Islet precursor cell (in vitro differentiated cells): ENCODE measurements at places on chromosomes 13 and 19.

DNA sequence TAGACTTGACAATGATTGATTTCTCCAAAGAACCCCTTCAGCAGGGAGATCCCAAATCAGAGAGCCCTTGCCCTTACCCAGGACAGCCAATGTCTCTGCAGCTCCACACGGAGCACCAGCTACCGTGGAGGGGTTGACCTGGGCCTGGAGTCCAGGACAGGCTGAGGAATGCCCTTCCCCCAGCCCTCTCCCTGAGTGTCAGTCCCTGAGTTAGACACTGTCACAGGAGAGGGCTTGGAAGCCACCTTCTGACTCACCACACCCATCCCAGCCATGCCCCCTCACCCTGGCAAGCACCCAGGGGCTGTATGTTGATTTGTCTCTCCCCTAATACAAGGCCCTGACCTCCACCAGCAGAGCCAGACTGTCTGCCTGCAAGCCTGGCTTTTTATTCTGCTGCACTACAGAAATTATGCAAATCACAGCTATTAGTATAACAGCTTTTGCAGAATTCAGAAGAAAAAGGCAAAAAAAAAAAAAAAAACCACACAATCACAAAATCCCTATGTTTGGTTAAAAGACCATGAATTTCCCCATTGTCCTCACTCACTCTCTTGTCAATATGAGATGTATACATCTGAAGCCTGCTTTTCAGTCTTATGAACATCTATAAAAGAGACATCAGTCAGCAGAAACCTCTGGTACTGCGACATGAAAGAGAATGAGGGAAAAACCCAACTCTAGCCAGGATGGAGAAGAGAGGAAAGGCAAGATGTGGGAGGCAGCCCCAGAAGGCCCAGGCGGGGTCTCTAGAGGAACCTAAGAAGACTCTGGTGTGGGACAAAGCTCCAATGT is 240.7 kb downstream of the UQCRFS1 start:
- peak; percentile 12 for DNase-seq

DNA sequence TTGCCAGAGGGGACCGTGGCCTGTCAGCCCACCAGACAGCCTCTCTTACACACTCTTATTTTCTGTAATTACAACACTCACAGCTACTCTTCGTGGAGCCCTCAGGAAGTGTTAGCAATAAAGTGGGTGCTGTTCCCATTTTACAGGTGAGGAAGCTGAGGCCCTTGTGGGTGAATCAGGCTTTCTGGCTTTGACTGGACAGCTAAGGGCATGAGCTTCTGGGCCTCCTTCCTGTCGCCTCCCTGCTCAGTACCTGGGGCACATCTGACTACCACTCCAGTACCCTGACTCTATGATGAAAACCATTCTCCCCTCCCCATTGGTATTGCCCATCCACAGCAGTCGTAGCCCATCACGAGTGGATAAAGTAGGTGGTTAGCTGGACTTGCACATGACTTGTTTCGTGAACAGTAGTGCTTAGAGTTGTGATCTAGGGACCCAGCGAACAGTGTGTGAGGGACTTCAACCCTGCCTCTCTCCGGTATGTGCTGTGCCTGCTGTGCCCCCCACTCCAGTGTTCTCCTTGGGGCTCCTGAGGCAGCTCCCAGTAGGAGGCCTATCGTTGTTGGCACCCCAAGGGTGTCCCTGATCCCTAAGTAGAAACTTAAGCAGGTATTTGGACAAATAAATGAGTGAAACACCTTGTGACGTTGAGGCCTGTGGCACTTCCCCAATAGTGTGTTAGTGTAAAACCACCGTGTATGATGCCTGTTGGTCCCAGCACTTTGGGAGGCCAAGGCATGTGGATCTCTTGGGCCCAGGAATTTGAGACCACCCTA is 38.6 kb downstream of the GATAD2A start:
- DNase-seq = no peak

DNA sequence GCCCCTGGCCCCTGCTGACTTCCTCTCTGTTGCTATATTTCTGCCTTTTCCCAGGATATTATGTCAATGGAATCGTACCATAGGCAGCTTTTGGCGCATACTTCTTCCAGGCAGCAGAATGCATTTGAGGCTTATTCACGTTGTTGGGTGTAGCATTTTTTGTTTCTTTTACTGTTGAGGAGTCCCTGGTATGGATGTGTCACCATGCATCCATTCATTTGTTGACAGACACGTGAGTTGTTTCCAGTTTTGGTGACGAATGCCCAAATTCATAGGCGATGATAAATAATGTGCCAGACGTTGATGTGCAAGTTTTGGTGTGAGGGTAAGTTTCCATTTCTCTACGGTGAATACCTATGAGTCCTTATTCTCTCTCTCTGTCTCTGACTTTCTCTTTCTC is 5.0 kb downstream of the NFILZ start:
- DNase-seq = no peak

- no peak for DNase-seq
These were observed 181.5 kb downstream of the DNAJC3 start for GRCh38 chr13:95858286-95859075.

GRCh38 chr13:33462109-33462508 is 176.6 kb upstream of the STARD13 start:
- DNase-seq = no peak

GRCh38 chr13:32414580-32414979 is 13.3 kb downstream of the N4BP2L1 start:
- DNase-seq = no peak

DNA sequence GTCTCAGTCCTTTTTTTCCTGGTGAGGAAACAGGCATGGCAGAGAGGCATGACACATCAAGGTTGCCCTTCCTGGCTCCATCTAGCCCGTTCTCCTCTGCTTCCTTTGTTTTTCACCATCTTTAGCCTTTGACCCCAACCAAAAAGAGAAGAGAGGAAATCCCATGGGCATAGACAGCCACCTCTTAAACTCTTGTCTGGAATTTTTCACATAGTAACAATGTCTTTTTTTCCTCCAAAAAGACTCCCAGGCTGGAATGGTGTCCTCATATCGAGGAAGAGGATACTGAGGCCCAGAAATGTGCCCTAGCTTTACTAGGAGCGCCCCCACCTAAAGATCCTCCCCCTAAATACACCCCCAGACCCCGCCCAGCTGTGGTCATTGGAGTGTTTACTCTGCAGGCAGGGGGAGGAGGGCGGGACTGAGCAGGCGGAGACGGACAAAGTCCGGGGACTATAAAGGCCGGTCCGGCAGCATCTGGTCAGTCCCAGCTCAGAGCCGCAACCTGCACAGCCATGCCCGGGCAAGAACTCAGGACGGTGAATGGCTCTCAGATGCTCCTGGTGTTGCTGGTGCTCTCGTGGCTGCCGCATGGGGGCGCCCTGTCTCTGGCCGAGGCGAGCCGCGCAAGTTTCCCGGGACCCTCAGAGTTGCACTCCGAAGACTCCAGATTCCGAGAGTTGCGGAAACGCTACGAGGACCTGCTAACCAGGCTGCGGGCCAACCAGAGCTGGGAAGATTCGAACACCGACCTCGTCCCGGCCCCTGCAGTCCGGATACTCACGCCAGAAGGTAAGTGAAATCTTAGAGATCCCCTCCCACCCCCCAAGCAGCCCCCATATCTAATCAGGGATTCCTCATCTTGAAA is at the start of gene GDF15:
Gene GDF15 (plus strand): TSS at position 484 of the 868 bp plus-strand sequence. CDS start 32 bp downstream, at position 516.
- peak; percentile 90 for DNase-seq

DNA sequence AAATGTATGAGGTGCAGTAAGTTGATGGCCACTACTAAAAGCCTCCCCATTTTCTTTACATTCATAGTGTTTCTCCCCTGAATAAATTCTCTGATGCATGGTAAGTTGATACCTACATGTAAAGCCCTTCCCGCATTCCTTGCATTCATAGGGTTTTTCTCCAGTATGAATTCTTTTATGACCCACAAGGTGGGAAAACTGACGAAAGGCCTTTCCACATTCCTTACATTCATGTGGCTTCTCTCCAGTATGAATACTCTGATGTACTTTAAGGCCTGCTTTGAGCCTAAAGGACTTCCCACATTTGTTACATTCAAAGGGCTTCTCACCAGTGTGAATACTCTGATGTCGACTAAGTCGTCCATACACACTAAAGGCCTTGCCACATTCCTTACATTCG is 20.5 kb downstream of the ZNF607 start:
- DNase-seq = no peak

GRCh38 chr19:18645035-18645511 is 8.2 kb downstream of the KLHL26 start:
- DNase-seq = peak; percentile 48

- no peak for DNase-seq
These were observed 15.9 kb upstream of the DNAJC3 start for GRCh38 chr13:95660981-95661581.

DNA sequence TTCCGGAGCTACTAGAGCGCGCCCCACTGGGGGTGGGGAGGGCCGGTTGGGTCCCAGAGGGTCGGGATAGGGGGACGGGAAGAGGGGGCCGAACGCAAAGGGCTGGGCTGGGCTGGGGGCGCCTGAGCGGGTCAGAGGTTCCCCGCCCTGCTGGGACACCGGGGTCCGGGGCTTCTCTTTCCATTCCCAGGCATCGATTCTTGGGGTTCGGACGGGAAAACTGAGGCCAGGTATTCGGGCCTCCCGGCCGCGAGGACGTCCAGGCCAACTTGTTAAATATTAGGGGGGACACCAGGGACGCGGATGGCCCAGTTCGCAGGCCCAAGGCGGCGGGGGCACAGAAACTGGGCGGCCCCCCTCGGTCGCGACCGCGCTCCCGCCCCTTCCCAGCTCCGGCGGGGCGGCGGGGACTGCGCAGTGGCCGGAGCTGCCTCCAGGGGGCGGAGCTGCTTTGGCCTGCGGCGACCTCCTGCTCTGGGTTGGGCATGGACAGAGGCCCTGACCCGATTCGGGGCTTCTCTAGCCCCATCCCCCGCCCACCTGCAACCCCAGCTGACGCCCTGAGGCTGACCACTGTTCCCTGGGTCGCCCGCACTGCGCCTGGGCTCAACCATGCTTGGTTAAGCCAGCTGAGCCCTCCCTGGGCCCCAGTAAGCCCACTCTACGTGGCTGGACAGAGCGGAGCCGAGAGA is 1.2 kb upstream of the KLF16 start:
- DNase-seq = peak; percentile 88

DNA sequence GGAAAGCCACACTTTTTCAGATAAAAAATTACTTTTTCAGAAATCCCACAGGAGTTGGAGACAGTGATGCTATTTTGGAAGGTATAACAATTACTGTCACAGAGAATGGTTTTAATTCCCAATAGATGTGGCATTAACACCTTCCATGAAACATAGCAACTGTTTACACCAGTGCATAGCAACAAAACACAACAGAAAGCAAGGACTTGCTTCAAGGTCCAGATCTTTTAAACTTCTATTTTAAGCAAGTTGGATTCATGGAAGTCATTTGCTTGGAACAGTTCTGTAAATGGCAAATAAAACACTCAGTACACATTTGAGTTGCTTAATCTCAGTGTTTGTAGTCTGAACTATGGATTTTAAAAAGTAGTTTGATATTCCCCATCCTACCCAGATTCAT is 385.9 kb upstream of the SPRY2 start:
- DNase-seq = no peak
